ENCODE measurements at places on chromosomes 16 and 17.

- DNase-seq = no peak
Observed at GRCh38 chr17:50311112-50311460, 34.8 kb upstream of the XYLT2 start.

GRCh38 chr16:24322106-24322505 lies 66.0 kb downstream of the CACNG3 start:
- no peak for DNase-seq

- DNase-seq = no peak
Observed at GRCh38 chr16:48197294-48197693, 41.5 kb upstream of the ABCC12 start.

- DNase-seq = no peak
Observed at GRCh38 chr17:64779376-64780095, 117.4 kb upstream of the SMURF2 start.

- DNase-seq = peak; percentile 85
Observed at GRCh38 chr17:38676706-38677504, 2.1 kb upstream of the EPOP start.

- DNase-seq = no peak
Observed at GRCh38 chr16:20122011-20122410, 48.3 kb upstream of the GPR139 start.

GRCh38 chr16:66166490-66166889 lies 200.0 kb upstream of the CDH5 start:
- DNase-seq = no peak

GRCh38 chr16:49603956-49604355 lies 230.4 kb downstream of the C16orf78 start:
- DNase-seq = no peak

DNA sequence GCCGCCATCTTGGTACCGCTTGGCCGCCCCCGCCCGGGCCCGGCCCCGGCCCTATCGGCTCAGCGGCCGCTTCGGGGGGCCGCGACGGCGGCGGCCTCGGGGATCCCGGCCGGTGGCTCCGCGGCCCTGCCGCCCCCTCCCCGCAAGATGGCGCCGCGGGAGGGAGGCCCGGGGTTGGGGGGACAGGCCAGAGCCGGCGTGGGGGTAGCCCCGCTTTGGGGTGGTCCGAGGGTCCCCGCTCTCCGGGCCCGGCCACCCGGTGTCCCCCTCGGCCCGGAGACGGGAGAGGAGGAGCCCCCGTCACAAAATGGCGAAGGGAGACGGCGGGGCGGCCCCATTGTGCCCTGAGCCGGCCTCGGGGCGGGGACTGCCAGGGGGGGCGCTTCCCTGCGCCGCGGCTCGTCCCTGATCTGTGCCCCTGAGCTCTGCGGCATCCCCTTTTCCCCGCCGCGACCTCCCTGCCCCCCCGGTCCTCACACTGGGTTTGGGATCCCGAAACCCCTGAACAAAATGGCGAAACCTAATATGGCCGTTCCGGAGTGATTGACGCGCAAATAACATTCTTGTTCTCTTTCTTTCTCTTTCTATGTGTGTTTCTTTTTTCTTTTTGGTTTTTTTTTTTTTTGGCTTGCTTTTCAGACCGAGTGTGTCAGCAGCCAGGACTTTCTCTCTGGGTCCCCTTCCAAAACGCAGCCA lies 986 bp downstream of the HAPSTR1 start:
- no peak for DNase-seq

DNA sequence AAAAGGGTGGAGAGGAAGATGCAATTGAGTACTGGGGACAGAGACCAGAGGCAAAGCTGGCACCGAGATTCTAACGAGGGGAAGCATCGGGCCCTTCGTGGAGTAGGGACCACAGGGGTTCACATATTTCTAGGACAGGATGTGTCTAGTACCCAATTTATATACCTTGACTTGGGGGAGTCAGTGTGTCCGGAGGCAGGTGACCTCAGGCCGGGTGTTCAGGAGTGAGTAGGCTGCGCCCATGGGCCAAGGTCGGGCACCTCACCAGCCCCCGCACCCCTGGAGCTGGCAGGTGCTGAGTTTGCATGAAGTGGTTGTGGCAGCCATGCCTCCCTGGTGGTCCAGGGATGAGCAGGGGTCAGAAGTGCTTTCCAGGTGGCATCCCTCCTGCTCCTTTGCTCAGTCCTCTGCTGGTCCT lies 8.6 kb upstream of the NXPH3 start:
- DNase-seq = no peak

GRCh38 chr16:59058250-59058649 lies 324.1 kb upstream of the GOT2 start:
- DNase-seq = no peak

Data from brain microvascular endothelial cell (primary cell).